ENCODE measurements at places on chromosomes 1 and 21. TPM values are rescaled to one million over a fixed set of nuclear protein-coding genes. Genes with fewer than 3 reads are reported as not detected.
A peak's percentile ranks its signal among the peaks of the same experiment; 100 is the strongest.

- DNase-seq = no peak
Observed at GRCh38 chr1:187551061-187551460, 722.3 kb downstream of the PLA2G4A start.

- DNase-seq = no peak
Observed at GRCh38 chr1:231958448-231958847, 331.9 kb downstream of the DISC1 start.

GRCh38 chr1:202193614-202194327, at the start of gene LGR6:
LGR6 (plus strand) TSS chr1:202193799; CDS start chr1:202193990, 191 bp downstream.
- no peak for DNase-seq

DNA sequence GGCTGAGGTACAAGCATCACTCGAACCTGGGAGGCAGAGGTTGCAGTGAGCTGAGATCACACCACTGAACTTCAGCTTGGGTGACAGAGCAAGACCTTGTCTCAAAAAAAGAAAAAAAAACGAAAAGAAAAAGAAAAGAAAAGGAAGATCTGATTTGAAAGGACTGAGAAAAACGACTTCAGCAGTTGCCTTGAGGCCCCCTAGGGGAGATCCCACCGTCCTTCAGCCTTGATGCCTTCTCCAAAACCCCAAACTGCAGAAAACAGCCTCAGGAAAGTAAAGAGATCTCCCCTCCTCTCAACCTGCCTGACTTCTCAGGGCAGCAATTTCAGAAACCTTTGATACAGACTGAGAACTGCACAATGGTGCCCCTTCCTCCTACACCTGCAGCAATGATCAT, 50.9 kb upstream of the BCAR3 start:
- DNase-seq = no peak

DNA sequence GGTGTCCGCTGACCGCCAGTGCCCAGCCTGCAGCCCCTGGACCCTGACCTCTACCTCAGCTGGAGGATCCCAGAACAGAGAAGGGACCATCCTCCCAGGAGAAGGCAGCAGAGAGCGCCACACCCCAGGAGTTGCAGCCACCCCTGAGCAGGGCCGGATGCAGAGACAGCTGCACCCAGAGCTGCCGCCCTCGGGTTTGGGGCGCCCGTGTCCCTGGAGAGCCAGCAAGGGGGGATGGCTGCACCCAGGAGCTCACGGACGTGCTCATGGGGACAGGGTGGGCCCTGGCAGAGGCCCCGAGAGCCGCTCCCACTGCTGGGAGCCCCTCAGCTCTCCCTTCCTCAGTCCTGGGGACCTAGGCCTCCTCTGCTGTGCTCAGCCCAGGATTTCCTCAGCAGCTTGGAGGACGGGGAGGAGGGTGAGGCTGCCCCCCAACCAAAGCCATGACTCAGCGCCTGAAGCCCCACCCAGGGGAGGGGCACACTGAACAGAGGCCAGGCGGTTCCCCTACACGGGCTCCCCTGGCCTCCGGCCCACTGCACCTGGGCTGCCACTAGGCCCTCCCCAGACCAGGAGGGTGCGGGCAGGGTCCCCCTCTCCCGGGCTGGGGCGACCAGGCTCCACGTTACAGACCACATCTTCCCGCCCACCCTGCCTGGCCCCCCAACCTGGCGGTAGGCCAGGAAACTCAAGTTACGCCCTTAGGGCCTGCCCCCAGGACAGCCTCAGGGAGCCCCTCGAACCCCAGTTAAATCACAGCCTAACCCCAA, 2.2 kb downstream of the ACAP3 start:
- DNase-seq = peak; percentile 79

SPATA1 gene
- total RNA-seq = 1.7 TPM

SLC6A9 gene
- total RNA-seq = 4.0 TPM

All from activated CD4-positive, alpha-beta T cell treated with anti-CD3 and anti-CD28 coated beads, Interleukin-2, amount 10 ng/mL, durations not matched to agents 7 days and 5 days (primary cell).